ENCODE measurements at places on chromosomes 13 and 19.
A peak's percentile ranks its signal among the peaks of the same experiment; 100 is the strongest.

GRCh38 chr13:113591750-113592149 lies 7.2 kb downstream of the TFDP1 start:
- no peak for DNase-seq

DNA sequence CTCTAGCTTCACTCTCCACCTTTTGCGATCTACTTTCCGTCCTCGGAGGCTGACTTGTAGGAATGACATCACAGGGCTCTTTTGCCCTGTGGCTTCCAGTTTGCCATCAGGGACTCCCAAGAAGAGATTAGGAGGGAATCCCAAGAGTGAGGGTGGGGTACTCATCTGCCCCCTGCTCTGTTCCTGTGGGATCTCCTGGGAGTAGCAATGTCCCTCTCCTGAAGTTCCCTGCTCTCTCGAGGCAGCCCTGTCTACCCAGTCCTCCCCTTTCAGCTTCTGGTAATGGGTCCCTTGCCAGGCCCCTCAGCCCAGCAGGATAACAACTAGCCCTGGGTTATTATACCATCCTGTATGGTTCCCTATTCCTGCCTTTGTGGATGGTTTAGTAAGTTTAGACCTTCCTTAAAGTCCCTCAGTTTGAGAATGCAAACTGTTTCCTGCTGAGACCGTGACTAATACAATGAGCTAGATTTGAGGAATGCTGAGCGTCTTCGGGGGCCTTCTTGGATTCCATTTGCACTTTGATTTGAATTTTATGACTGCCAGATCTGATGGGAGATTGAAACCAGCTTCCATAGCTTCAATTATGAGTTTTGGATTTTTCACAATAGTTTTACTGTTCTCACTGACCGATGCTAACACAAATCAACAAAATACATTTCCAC lies 73.7 kb upstream of the IPO5 start:
- DNase-seq: no peak

GRCh38 chr13:38670627-38671026 lies 16.2 kb upstream of the FREM2 start:
- DNase-seq: no peak

GRCh38 chr13:102678339-102679107 lies 16.3 kb downstream of the METTL21C start:
- DNase-seq: peak; percentile 26

- DNase-seq: peak; percentile 45
Observed at GRCh38 chr13:46569456-46569855, 16.5 kb downstream of the LRCH1 start.

DNA sequence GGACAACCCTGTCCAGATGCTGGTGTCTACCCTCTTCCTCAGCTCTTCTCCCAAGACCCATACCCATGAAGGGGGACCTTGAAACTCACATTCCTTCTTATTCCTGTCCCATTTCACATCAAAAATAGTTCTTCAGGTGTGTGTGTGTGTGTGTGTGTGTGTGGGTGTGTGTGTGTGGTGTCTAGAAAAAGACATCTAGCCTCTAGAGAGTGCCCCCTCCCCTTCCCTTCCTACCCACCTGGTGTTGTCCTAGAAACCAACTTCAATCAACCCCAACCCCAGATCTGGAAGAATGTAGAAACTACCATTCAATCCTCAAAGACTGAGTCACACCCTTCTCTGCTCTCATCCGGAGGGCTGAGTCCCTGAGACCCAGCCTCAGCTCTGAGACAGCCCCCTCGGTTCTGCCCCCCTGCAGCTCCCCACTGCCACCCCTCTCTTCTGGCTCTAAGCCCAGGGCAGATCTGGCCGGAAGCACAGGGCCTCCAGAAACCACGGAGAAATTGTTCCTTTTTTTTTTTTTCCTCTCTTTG lies 3.5 kb downstream of the KCNN4 start:
- DNase-seq: peak; percentile 60

GRCh38 chr19:291561-292280 lies 518 bp upstream of the PLPP2 start:
- DNase-seq: no peak

GRCh38 chr19:10219678-10220077 lies 11.5 kb downstream of the S1PR2 start:
- peak; percentile 13 for DNase-seq

DNA sequence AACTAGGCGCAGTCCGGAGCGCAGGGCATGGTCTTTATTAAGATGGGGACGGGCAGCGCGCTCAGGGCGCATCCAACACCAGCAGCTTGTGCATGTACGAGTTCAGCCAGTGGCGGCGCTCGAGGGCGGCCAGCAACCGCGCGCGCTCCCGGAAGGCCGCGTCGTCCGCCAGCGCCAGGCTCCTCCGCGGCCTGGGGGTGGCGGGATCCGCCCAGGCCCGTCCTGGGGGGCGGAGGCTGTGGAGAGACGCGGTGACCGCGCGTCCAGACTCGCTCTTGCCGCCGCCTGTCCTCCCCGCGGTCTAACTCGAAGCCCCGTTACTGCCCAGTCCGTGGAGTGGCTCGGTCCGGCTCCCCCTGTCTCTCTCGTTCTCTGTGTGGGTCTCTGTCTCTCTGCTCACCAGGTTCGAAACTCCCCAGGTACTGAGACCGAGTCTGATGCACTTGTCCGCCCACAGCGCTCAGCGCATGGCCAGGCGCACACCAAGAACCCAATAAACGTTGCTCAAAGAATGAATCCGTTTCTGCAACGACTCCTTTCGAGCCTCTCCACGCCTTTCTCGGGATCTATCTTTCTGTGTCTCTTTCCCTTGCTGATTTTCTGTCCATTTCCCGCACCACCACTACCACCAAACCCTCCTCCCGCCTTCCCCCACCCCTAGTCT lies 702 bp downstream of the PTH2 start:
- DNase-seq: no peak

- DNase-seq: no peak
Observed at GRCh38 chr13:28268800-28269223, 130.5 kb downstream of the PAN3 start.

DNA sequence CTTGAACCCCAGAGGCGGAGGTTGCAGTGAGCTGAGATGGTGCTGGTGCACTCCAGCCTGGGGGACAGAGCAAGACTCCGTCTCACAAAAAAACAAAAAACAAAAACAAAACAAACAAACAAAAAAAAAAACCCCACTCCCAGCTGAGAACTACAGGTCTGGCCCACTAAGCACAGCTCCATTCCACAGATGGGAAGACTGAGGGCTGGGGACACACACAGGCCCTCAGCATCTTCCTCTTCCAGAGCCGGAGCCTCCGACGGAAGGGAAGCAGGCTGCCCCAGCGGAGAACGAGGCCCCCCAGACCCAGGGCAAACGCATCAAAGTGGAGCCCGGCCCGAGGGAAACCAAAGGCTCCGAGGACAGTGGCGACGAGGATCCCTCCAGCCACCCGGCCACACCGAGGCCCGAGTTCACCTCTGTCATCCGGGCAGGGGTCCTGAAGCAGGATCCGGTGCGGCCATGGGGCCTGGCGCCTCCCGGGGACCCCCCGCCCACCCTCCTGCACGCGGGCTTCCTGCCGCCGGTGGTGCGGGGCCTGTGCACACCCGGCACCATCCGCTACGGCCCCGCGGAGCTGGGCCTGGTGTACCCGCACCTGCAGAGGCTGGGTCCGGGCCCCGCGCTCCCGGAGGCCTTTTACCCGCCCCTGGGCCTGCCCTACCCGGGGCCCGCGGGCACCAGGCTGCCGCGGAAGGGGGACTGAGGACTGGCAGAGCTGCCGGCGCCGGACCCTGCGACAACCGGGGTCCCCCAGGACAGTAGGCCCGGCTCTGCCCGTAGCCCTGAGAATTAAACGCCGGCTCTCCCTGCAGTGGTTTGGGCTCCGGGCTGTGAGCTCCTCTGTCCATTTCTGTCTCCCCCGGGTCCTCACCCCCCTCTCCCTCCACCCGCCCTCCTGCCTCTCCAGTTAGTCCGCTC lies 3.2 kb downstream of the TMEM160 start:
- no peak for DNase-seq

All from NCI-H2171 treated with DMSO at 0.1 percent for 48 hours (cell line).